ENCODE measurements at places on chromosomes 7 and 10.

GRCh38 chr7:1460821-1461645, 1.8 kb upstream of the MICALL2 start:
- DNase-seq = no peak

DNA sequence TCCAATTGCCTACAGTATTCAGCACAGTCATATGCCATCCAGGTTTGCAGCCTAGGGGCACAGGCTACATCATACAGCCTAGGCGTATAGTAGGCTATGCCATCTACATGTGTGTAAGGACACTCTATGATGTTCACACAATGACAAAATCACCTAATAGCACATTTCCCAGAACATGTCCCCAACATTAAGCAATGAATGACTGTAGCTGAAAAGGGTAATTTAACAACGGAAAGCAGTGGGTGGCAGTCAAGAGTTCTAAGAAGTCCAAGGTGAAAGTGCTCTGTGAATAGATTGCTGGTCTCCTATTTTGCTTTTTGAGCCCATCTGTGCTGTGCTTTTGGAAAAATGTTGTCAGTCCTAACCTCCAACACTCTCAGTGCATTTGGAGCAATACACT, 162.6 kb downstream of the KLF6 start:
- DNase-seq = no peak

GRCh38 chr7:134045716-134046115, 81.4 kb upstream of the LRGUK start:
- DNase-seq = no peak

- DNase-seq = no peak
Measured at GRCh38 chr10:95236068-95236903, 42.2 kb downstream of the ACSM6 start.

DNA sequence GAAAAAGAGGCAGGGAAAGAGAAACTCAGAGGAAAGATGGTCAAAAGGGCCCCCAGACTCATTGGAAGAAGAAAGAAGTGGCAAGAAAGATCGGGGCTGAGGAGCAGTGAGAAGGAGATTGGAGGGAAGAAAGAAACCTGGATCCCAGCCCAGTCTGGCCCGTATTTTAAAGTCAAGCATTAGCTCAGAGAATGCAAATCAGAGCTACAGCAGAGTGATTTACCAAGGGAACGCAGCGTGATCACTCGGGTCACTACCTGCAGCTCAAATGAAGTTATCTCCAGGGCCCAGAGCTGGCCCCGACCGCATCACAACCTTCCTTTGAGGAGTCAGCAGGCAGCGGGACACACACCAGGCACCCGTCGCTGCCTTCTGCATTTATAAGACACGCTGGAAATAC, 72.8 kb downstream of the CARD11 start:
- DNase-seq = no peak

DNA sequence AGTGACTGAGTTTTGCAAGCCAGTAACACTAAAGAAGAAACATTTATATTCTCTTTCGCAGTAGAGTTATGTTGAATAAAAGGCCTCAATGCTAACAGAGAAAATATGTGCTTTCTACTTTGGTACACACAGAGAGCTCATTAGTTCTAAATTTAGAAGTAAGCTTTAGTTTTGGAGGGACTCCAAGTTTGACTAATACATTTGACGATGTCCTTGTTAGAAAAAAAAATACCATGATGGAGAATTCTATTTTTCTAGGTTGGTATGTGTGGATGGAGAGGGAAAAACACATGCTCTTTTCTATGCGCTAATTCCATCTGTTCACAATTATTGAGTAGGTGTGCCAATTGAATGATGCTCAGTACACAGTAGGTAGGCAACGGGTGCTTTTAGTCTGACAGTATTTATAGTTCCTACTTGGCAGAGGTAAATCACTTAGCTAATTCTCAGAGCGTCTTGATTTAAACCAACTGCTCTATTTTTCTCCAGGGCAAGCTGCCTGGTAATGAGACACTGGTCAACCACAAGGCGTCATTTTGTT, 327.2 kb upstream of the AKR1E2 start:
- no peak for DNase-seq

GRCh38 chr7:33722383-33723101, 182.8 kb upstream of the BMPER start:
- no peak for DNase-seq

GRCh38 chr7:48366096-48366495, 194.8 kb downstream of the ABCA13 start:
- no peak for DNase-seq

DNA sequence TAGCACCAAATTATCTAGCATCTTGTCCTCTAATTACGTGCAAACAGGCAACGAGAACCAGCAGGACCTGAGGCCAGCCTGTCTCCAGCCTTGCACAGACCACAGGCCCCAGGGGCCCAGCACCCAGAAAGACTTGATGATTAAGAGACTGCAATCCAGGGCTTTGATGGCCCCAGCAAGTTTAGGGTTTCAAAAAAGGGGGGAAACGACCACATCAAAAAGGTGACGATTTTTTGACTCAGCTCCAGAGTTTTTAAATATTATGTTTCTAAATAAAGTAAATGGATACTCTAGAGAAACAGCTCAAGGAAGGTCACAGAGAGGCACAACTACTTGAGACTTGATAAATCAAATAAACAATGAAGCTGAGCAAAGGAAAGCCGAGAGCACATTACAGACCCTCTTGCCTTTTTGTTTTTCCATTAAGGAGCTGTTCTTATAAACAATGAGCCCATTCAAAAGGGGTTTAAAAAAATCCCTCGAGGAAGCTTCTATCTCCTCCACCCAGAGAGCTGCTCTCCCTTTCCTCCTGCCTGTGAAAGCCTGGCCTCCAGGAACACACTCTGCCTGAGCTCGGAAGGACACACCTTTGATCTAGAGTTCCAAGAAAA, 44.1 kb downstream of the GLI3 start:
- no peak for DNase-seq

GRCh38 chr7:44561962-44562621, 11.6 kb downstream of the DDX56 start:
- no peak for DNase-seq

DNA sequence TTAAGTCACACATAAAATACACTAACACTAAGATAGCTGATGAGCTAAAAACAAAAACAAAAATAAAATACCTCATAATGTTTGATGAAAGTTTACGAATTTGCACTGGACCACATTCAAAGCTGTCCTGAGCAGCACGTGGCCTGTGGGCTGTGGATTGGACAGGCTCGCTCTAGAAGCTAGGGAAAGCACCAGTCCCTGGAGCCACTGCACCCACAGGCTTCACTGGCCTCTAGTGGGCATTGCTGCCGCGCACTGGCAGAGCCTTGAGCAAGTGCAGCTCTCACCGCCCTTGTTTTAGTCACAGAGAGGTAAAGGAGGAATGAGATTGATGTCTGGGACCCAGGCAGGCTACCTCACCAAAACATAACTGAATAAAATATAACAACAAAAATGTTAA, 67.6 kb downstream of the PAX2 start:
- no peak for DNase-seq

DNA sequence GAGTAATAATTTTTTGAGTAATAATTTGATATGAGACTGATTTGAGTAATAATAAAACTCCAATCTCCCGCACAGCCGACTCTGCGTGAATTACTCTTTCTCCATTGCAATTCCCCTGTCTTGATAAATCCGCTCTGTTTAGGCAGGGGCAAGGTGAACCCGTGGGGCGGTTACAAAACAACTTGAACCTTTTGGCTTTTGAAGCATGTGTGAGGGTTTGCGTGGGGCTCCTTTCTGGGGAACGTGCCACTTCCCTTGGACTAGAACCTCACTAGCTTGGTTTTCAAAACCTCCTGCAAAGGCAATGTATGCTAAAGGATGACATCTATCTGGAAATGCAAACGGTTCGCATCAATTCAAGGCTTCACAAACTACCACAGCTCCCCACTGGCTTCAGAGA, 1.5 kb downstream of the CRPPA start:
- no peak for DNase-seq

- DNase-seq = no peak
Measured at GRCh38 chr10:29948881-29949355, 110.5 kb downstream of the JCAD start.

All from endothelial cell (in vitro differentiated cells).